ENCODE measurements at places on chromosomes 7 and 10. TPM values are rescaled to one million over a fixed set of nuclear protein-coding genes. Genes with fewer than 3 reads are reported as not detected.

Gene TRIM50
- not detected for total RNA-seq

Gene LRRC4
- total RNA-seq: 0.76 TPM

Gene ACTL6B
- total RNA-seq: not detected

Gene CARD11
- 0.32 TPM for total RNA-seq

Gene KCNH2
- 0.06 TPM for total RNA-seq

Gene ARHGAP19
- total RNA-seq: 11.2 TPM

Gene KAZALD1
- total RNA-seq: 0.31 TPM

Gene WNT8B
- total RNA-seq: not detected

Gene SPACDR
- total RNA-seq: 0.32 TPM

Gene ADAM22
- 0.16 TPM for total RNA-seq

Gene SPDYE1
- total RNA-seq: not detected

Gene MYL7
- total RNA-seq: not detected

Gene GFRA1
- total RNA-seq: 1.6 TPM

Gene PFKP
- total RNA-seq: 229 TPM

Gene PLXNA4
- 7.9 TPM for total RNA-seq

Gene MNX1
- not detected for total RNA-seq

Gene RNLS
- total RNA-seq: 0.65 TPM

Gene PPP1R9A
- total RNA-seq: 15.9 TPM

Gene SIRT1
- 12.3 TPM for total RNA-seq

Gene CCDC7
- 3.9 TPM for total RNA-seq

Gene COL13A1
- total RNA-seq: 3.1 TPM

Gene CHPF2
- 28.3 TPM for total RNA-seq

Gene C10orf90
- not detected for total RNA-seq

Gene CYP3A7
- total RNA-seq: not detected

Gene OPN4
- not detected for total RNA-seq

Gene SORCS1
- not detected for total RNA-seq

Gene CD36
- total RNA-seq: 288 TPM
